Endothelial cell of umbilical vein (primary cell): ENCODE measurements at places on chromosomes 2 and 18. TPM values are rescaled to one million over a fixed set of nuclear protein-coding genes. Genes with fewer than 3 reads are reported as not detected.

- DNase-seq, result no peak
Measured at GRCh38 chr2:70009762-70010575, 48.5 kb upstream of the ASPRV1 start.

- DNase-seq, result peak; percentile 67
Measured at GRCh38 chr2:68441179-68441993, 25.7 kb downstream of the FBXO48 start.

- DNase-seq, result no peak
Measured at GRCh38 chr18:37259711-37260110, 305.9 kb downstream of the CELF4 start.

DNA sequence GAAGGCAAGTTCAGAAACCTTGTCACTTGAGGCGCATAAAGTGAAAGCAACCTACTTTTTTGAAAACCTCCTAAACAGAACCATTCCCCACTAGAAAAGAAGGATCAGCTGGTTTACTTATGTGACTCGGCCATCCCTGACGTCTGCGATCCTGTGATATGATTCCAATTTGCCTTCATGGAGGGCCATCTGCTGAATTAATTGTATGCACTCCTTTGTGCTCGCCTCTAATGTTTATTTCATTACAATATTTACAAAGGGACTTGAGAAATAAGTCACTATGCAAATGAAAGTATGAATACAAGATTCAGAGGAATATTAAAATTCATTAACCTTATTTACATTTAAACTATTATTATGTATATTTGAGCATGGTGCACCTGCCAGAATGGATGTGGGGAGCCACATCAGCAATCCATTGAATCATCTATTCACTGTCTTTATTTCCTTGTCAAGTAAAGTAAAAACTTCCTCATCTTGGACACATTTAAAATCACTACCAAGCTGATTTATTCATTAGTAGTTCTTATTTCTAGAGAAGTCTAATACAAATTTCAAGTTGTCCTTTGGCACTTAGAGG is 96.5 kb downstream of the RBM43 start:
- no peak for DNase-seq

GRCh38 chr2:136135921-136136906 is 18.3 kb upstream of the CXCR4 start:
- no peak for DNase-seq

Gene TACR1
- total RNA-seq, result not detected in 2 replicates

Gene CUL3
- total RNA-seq, result 82.3 and 87.1 TPM in 2 replicates

DNA sequence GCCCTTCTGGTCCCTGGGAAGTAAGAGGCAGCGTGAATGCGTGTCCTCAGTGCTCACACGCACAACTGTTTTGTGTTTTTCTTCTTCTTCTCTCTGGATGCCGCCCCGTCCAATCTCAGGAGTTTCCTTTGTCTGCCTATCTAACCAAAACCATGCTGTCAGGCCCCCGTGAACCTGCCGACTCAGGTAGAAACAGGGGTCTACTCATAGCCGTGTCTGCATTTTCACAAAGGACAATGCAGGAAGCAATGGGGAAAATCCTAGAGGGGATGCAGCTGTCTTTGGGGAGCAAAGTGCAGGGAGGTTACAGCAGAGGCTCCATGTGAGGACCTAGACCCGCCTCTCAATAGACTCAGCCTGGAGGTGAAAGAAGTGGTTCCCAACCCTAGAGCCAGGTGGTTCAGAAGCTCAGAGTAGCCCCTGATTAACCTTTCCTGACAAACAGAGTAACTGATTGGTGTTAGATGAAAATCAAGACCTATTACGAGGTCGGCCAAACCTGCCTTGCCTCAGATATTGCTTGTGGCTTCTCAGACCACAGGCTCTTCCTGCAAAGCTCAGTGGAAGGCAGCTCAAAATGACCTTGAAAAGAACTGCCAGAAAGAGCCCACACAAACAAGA is 49.3 kb downstream of the CD226 start:
- no peak for DNase-seq

GRCh38 chr2:48910961-48911360 is 155.4 kb upstream of the LHCGR start:
- DNase-seq, result no peak

Gene SMIM21
- not detected in 2 replicates for total RNA-seq

Gene TAF1B
- 20.1 and 29.4 TPM in 2 replicates for total RNA-seq

- no peak for DNase-seq
Measured at GRCh38 chr2:65424391-65424790, 8.0 kb downstream of the SPRED2 start.

Gene VWC2L
- total RNA-seq, result not detected in 2 replicates

DNA sequence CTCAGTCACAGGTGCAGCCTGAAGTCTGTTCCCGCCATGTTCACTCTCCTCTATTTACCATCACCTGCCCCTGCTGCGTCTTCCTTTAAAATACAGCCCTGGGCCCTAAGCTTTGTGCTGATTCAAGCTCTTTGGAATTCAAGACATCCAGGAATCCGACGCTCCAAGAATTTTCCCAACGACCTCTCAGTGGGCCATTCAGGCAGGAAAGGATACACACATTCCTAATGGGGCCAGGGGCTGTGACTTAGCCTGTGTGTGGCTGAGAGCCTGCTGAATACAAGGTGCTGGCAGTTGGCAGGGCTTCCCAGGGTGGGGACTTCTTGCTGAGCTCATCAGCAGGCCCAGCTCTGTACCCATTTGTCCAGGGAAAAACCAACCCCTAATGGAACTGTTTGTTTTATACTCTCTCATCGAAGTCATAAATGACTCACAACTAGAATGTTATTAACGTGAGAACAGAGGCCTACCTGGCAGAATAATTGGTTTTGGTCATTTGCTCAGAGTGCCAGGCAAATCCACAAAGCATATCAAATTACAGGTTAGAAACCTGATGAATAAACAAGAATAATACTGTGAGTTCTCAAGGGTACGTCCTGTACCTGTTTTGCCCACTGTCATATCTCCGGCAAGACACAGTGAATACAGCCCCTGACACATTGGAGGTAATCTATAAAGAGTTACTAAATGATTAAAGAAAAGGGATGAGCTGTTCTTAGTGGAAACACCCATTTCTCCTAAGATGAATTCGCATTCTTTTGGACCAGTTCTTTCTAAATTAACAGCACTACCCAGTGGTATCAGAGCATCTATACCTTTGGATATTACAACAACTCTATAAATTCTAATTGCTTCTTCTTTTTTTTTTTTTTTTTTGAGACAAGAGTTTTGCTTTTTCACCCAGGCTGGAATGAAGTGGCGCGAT is 12.6 kb upstream of the KCMF1 start:
- DNase-seq, result peak; percentile 87

GRCh38 chr2:100427627-100428258 is 10.3 kb upstream of the CHST10 start:
- peak; percentile 52 for DNase-seq

- DNase-seq, result no peak
Measured at GRCh38 chr18:44709307-44710126, 28.8 kb downstream of the SETBP1 start.
